Large intestine (tissue), 12 donors: ENCODE measurements at places on chromosomes 16 and 17.

GRCh38 chr17:81566461-81567126 is 14.4 kb upstream of the FAAP100 start:
- DNase-seq: peak; percentile 71

DNA sequence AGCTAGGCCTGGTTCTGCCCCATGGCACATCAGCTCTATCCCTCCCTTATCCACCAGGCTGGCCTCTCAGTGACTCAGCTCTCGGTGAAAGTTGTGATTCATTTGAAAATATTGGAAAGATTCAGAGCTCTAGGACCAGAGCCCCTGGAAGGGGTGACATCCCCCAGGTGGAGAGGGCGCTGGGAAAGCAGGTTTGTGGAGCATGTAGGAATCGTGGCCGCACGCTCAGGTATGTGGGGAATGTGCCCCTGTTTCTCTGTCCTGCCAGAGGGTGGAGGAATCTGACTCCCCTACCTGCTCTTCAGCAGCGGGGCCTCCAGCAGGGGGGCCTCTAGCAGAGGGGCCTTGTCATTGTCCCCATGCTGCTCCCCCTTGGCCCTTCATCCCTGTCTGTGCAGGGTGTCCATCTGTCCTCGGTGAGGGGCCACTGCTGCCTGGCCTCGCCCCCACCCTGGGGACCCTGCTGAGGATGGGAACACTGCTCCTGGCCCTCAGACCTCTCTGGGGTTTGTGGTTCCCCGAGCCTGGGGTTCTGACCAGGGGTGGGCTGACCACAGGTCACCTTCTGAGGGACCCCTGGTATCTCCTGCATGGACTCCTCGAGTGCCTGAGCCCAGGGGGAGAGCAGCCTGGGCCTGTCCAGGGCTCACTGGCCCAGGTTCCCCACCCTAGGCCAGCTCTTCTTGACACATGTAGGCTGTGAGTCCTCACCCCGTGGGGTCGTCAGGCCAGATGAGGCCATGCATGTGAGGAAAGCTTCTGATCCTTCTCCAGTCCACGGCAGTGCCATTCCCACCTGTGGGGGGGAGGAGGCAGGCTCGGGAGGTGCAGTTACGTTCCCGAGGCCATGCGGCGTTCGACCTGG is 47.5 kb downstream of the NT5M start:
- DNase-seq: no peak

GRCh38 chr17:51907041-51907440 is 251.5 kb downstream of the CA10 start:
- DNase-seq: no peak

- no peak for DNase-seq
Measured at GRCh38 chr17:51850201-51850600, 308.3 kb downstream of the CA10 start.

DNA sequence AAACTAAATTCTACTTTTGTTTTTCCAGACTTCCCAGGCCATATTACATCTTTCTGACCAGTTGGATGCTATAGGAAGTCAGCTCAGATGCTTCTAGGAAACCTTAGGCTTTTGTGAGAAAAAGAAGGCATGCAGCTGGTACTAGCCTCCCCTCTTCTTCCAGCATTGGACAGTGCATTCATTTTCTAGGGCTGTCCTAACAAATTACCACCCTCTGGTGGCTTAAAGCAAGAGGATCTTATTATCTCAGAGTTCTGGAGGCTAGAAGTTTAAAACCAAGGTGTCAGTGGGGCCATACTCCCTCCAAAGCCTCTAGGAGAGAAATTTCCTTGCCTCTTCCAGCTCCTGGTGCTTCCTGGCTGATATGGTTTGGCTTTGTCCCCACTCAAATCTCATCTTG is 467.8 kb downstream of the SLC39A11 start:
- DNase-seq: no peak

- DNase-seq: no peak
Measured at GRCh38 chr16:8894736-8895334, 12.7 kb downstream of the LITAFD start.

- DNase-seq: no peak
Measured at GRCh38 chr16:31414706-31415105, 13.5 kb downstream of the COX6A2 start.

DNA sequence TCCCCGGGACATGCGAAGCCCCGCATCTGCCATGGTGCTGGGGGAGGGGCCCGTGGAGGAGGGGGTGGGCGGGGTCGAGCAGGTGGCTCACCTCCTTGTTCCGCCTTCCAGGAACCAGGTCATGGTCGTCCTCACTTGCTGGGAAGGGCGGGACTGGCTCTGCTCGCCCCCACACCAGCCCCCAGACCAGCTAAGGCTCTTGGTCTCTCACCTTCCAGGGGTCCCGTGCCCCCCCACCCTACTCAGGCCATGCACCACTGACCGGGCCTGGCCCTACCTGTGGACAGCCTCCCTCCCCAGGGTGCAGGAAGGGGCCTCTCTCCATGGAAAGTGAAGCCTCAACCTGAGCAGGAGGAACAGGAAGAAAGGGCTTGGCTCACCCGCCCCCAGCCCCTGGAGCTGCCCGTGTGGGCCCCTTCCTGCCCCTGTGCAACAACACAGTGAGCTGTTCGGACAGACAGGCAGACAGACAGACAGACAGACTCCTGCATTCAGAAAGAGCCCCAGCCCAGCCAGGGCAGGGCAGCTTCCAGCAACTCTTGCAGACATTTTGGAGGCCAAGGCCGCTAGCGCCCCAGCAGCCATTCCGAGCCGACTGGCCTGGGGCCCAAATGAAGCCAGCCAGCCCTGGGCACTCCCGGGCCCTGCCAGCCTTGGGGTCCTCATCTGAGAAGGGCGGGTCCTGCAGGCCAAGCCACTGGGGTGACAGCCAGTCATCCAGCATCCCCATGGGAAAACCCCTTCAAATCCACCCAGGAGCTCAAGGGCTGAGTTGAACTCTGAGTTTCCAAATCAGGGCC is 8.1 kb upstream of the KREMEN2 start:
- no peak for DNase-seq
